ENCODE measurements at places on chromosomes 13 and 19. TPM values are rescaled to one million over a fixed set of nuclear protein-coding genes. Genes with fewer than 3 reads are reported as not detected.

DNA sequence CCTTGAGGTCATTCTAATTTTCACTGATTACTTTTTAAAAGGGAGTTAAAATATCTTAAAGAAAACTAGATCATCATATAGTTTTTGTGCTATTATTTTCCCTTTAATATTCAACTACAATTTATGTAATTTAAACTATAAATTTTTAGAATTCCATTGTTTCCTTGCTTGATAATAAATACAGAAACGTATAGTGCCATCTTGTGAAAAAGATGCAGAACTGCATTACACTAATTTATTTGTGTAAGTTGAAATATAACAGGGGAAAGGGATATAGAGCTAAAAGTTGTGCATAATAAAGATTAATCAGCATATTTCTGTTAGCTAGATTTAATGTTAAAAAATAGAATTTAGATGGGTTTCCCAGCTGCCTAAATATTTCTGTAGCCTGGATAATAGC, 61.5 kb upstream of the TDRD3 start:
- H3K4me1 ChIP-seq: no peaks in the 10 kb centered on the region
- H3K36me3 ChIP-seq: no peaks in the 10 kb centered on the region
- no peak overlapping the region for H3K4me3 ChIP-seq
- no peaks in the 10 kb centered on the region for H3K27me3 ChIP-seq
- DNase-seq: no peak

- DNase-seq: no peak
- no peak overlapping the region for H3K27ac ChIP-seq
- no peaks in the 10 kb centered on the region for H3K4me1 ChIP-seq
Measured at GRCh38 chr19:16022251-16022650, 54.0 kb upstream of the TPM4 start.

DNA sequence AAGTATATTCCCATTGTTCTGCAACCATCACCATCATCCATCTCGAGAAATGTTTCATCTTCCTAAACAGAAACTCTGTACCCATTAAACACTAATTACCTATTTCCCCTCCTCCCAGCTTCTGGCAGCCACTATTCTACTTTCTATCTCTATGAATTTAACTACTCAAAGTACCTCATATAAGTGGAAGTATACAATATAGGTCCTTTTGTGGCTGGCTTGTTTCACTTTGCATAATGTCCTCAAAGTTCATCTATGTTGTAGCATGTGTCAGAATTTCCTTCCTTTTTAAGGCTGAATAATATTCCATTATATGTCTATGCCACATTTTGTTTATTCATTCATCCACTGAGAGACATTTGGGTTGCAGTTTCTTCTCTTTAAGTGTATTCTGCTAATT, 159.4 kb downstream of the KCNRG start:
- no peak overlapping the region for H3K27ac ChIP-seq
- DNase-seq: no peak
- H3K4me3 ChIP-seq: no peak overlapping the region
- no peaks in the 10 kb centered on the region for H3K36me3 ChIP-seq

- peak overlapping the region; percentile 43 for H3K4me3 ChIP-seq
- no peaks in the 10 kb centered on the region for H3K27me3 ChIP-seq
Measured at GRCh38 chr19:48330012-48330681, 4.8 kb downstream of the EMP3 start.

- peaks cover 81% of the 10 kb centered on the region for H3K4me1 ChIP-seq
- H3K27me3 ChIP-seq: no peaks in the 10 kb centered on the region
- H3K4me3 ChIP-seq: no peak overlapping the region
- DNase-seq: no peak
- H3K36me3 ChIP-seq: no peaks in the 10 kb centered on the region
Measured at GRCh38 chr19:56108447-56109195, 12.5 kb downstream of the ZNF787 start.

- peak; percentile 82 for DNase-seq
- no peaks in the 10 kb centered on the region for H3K27me3 ChIP-seq
Measured at GRCh38 chr19:19120308-19121231, 17.7 kb downstream of the TMEM161A start.

- no peak overlapping the region for H3K4me3 ChIP-seq
- peaks cover 13% of the 10 kb centered on the region for H3K4me1 ChIP-seq
- no peaks in the 10 kb centered on the region for H3K27me3 ChIP-seq
- H3K27ac ChIP-seq: no peak overlapping the region
Measured at GRCh38 chr19:991174-991931, 7.2 kb downstream of the WDR18 start.

The CEACAM16 gene
- total RNA-seq: 0.50 TPM

The ZBTB32 gene
- total RNA-seq: 32.5 TPM

The DIAPH3 gene
- total RNA-seq: 12.5 TPM

The KLK3 gene
- total RNA-seq: 0.81 TPM
